Activated CD8-positive, alpha-beta memory T cell treated with anti-CD3 and anti-CD28 coated beads, Interleukin-2, amount 10 ng/mL, durations not matched to agents 7 days and 5 days (primary cell): ENCODE measurements at places on chromosomes 3 and 15.

- H3K27me3 ChIP-seq = peaks cover 18% of the 10 kb centered on the region
- no peaks in the 10 kb centered on the region for H3K36me3 ChIP-seq
- no peak within 1 kb of the TSS for H3K27ac ChIP-seq
- peaks cover 19% of the 10 kb centered on the region for H3K4me1 ChIP-seq
- H3K4me3 ChIP-seq = peak within 1 kb of the TSS; percentile 65
- DNase-seq = peak; percentile 61
Observed at GRCh38 chr3:46693038-46693891, at the start of gene ALS2CL. Gene ALS2CL, minus strand, starts transcription at chr3:46693679. Its CDS starts 4,239 bp downstream, at chr3:46689440.

DNA sequence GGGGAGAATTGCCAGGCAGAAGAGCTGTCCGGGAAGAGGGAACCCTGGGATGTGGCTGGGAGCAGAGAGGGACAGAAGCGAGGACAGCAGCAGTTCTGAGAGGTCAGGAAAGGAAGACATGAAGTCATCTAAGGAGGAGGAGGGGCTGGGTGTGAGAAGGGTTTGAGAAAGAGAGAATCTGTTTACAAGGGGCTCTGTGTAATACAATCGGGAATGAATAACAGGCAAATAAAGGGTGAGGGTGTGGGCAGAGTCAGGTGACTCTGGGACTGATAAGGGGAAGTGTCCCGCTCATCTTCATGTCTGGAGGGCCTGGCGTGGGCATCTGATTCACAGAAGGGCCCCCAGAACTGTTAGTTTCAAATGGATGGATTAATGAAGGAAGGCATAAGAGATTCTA, 191.3 kb downstream of the XXYLT1 start:
- no peak overlapping the region for H3K27ac ChIP-seq
- no peaks in the 10 kb centered on the region for H3K36me3 ChIP-seq
- H3K4me3 ChIP-seq = no peak overlapping the region
- H3K4me1 ChIP-seq = peaks cover 1% of the 10 kb centered on the region
- no peaks in the 10 kb centered on the region for H3K27me3 ChIP-seq

DNA sequence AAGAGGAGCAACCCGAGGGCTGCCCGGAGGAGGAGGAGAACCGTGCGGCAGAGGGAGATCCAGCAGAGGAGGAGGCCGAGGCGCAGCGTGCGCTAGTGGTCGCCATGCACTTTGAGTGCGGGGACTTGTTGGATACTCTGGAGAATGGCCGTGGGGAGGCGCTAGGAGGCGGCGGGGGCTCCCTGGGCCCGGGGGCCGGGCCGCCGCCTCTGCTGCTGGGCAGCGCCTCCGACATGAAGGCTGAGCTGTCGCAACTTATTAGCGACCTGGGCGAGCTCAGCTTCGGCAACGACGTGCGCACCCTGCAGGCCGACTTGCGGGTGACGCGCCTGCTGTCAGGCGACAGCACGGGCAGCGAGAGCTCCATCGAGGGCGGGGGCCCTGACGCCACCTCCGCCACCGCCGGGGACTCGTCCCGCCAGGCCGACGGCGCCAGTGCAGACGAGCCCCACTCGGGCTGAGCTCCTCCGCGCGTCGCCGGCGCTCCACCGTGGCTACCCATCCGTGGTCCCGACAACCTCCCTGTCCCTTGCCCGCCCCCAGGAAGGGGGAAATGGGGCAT, 2.0 kb downstream of the FAM43A start:
- DNase-seq = peak; percentile 88
- peak overlapping the region; percentile 72 for H3K4me3 ChIP-seq
- peak overlapping the region; percentile 78 for H3K27ac ChIP-seq
- H3K36me3 ChIP-seq = no peaks in the 10 kb centered on the region
- H3K4me1 ChIP-seq = peaks cover 53% of the 10 kb centered on the region

- H3K27me3 ChIP-seq = no peaks in the 10 kb centered on the region
- DNase-seq = no peak
- H3K4me3 ChIP-seq = no peak overlapping the region
Observed at GRCh38 chr3:46860017-46860809, 3.0 kb downstream of the MYL3 start.

- H3K36me3 ChIP-seq = no peaks in the 10 kb centered on the region
- DNase-seq = no peak
- no peak overlapping the region for H3K4me3 ChIP-seq
- H3K27me3 ChIP-seq = no peaks in the 10 kb centered on the region
- no peak overlapping the region for H3K27ac ChIP-seq
Observed at GRCh38 chr3:62592408-62592807, 219.1 kb upstream of the FEZF2 start.

DNA sequence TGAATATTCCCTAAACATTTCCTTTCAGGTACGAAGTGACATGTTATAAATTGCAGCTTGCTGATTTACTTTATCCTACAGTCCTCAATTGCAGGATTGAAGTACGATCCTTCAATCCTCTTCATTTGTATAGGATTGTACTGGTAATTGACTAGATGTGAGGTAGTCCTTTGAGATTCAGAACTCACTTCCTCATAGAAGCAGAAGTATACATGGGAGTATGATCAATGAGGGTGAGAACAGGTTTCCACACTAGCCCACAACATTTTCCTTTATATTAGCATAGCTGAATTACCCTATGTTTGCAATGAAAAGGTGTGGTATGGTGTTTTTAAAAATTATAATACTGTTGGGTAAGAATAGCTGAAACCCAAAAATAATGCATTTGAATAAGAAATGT, 160.0 kb upstream of the UMPS start:
- peaks cover 30% of the 10 kb centered on the region for H3K27me3 ChIP-seq
- peaks cover 4% of the 10 kb centered on the region for H3K4me1 ChIP-seq
- no peaks in the 10 kb centered on the region for H3K36me3 ChIP-seq
- no peak overlapping the region for H3K4me3 ChIP-seq
- DNase-seq = no peak
- no peak overlapping the region for H3K27ac ChIP-seq

GRCh38 chr15:53512029-53512428, 247.4 kb downstream of the WDR72 start:
- no peaks in the 10 kb centered on the region for H3K4me1 ChIP-seq
- no peak overlapping the region for H3K27ac ChIP-seq
- H3K36me3 ChIP-seq = no peaks in the 10 kb centered on the region

- DNase-seq = no peak
- peaks cover 40% of the 10 kb centered on the region for H3K4me1 ChIP-seq
- peaks cover 54% of the 10 kb centered on the region for H3K36me3 ChIP-seq
- H3K27ac ChIP-seq = peak overlapping the region; percentile 80
- H3K27me3 ChIP-seq = no peaks in the 10 kb centered on the region
Observed at GRCh38 chr15:90749754-90750153, 32.6 kb downstream of the BLM start.

GRCh38 chr15:70608144-70608543, 155.2 kb downstream of the UACA start:
- no peaks in the 10 kb centered on the region for H3K4me1 ChIP-seq
- no peak for DNase-seq
- H3K36me3 ChIP-seq = no peaks in the 10 kb centered on the region
- no peak overlapping the region for H3K4me3 ChIP-seq

DNA sequence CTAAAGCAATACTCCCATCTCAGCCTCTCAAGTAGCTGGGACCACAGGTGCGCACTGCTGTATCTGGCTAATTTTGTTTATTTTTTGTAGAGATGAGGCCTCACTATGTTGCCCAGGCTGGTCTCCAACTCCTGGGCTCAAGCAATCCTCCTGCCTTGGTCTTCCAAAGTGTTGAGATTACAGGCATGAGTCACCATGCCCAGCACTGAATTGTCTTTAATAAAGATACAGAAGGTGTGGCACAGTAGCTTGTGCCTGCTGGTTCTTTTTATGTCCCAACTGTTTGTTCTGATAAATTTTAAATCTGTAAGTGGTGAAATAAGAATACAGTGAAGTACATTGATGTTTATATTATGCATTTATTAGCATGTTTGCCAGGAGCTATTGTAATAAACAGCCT, 20.6 kb upstream of the TRAK1 start:
- peaks cover 3% of the 10 kb centered on the region for H3K36me3 ChIP-seq
- no peak overlapping the region for H3K27ac ChIP-seq
- no peak for DNase-seq

- H3K4me1 ChIP-seq = no peaks in the 10 kb centered on the region
- H3K4me3 ChIP-seq = no peak overlapping the region
- no peak for DNase-seq
- H3K27me3 ChIP-seq = no peaks in the 10 kb centered on the region
- peaks cover 8% of the 10 kb centered on the region for H3K36me3 ChIP-seq
Observed at GRCh38 chr15:42413920-42414319, 54.6 kb downstream of the CAPN3 start.

DNA sequence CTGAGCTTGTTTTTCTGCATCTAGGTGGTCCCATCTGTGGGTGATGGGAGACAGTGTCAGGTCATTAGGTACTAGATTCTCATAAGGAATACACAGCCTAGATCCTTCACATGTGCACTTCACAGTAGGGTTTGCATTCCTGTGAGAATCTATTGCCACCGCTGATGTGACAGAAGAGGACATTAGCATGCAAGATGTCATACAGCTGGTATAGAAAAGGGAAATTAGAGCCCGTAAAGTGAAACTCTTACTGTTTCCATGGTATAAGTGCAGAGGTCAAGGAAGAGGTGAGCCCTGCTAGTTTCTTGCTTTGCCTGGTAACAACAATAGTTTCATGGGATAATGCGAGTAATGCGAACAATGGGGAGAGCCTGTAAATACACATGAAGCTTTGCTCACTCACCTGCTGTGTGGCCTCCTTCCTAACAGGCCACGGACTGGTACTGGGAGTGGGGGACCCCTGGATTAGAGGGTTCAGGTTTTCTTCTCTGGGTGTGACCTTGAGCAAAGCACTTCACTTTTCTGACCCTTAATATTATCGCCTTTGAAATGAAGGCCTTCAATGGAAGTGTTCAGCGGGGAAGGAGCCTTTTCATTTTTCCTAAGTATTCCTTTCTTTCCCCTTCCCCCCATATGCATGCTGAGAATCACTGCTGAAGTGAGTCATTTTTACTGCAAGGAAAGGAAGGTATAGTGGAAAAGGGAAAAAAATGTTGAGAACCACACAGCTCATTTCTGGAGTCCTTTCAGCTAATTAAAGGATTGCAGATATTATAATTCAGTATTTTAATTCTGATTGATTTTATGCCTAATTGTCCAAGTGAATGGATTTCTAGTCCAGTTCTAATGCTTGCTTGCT, 286.4 kb downstream of the UBE2E2 start:
- H3K27ac ChIP-seq = no peak overlapping the region
- DNase-seq = no peak
- no peaks in the 10 kb centered on the region for H3K36me3 ChIP-seq
- no peaks in the 10 kb centered on the region for H3K4me1 ChIP-seq

DNA sequence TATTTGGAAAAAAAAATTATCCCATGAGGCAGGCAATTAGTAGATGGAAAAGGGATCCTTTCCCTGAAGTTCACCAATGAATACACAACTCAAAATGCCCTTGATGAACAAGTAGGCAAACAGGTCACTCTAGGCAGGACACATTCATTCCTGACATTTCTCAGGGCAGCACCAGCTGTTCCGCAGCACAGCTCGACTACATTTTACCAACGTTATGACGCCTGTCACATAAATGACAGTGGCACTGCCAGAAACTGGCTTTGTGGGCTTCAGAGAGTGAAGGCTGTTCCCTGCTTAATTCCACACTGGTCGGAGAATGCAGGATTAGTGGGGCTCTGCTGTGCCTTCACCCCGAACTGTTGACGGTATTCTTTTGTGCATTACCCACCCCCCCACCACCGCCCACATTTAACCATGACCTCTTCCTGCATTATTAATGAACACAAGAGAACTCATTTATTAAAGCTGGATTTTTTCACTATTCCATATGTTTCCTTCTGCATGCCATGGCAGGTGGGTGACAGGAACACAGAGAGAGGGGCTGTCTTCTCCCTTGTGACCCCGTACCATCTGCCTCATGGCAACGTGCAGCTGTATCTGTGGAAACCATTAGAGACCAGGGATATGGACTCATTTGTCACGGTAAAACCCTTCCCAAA, 197.6 kb downstream of the PDZRN3 start:
- no peak overlapping the region for H3K4me3 ChIP-seq
- H3K27me3 ChIP-seq = no peaks in the 10 kb centered on the region
- H3K27ac ChIP-seq = no peak overlapping the region
- H3K36me3 ChIP-seq = no peaks in the 10 kb centered on the region
- H3K4me1 ChIP-seq = no peaks in the 10 kb centered on the region

DNA sequence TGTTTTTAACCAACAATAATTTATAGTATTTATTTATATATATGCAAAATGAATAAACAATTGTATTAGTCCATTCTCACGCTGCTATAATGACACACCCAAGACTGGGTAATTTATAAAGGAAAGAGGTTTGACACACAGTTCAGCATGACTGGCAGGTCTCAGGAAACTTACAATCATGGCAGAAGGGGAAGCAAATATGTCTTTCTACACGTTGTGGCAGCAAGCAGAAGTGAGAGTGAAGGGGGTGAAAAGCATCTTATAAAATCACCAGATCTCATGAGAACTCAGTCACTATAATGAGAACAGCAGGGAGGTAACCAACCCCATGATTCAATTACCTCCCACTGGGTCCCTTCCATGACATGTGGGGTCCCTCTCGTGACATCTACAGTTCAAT, 162.8 kb upstream of the SLITRK3 start:
- no peaks in the 10 kb centered on the region for H3K36me3 ChIP-seq
- H3K4me3 ChIP-seq = no peak overlapping the region
- no peaks in the 10 kb centered on the region for H3K4me1 ChIP-seq
- DNase-seq = no peak
- H3K27me3 ChIP-seq = no peaks in the 10 kb centered on the region
